ENCODE measurements at places on chromosomes 5 and 9. TPM values are rescaled to one million over a fixed set of nuclear protein-coding genes. Genes with fewer than 3 reads are reported as not detected.

DNA sequence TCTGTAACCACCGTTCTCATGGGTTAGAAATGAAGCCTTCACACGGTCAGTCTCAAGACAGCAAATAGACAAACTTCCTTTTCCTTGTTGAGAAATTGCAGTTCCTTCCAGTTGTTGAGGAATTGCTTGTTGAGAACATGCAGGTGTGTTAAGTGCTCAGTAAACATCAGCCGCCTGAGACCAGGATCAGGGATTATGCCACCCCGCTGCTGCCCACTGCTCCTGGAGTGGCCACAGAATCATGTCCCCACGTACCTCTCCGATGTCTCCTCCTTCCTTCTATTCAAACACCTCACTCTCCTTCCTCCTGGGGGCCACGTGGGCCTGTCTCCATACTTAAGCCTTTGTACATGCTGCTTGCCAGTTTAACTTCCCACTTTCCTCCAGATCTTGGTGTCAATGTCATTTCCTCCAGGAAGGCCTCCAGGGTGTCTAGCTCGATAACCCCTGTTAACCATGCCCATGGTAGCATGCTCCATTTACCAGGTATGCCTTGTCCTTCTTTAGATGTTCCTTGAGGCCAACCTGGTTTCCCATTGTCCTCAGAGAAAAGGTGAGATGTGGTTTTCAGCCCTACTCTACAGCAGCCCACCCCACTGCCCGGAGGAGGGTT lies 33.8 kb upstream of the RPL26L1 start:
- no peak for DNase-seq

DNA sequence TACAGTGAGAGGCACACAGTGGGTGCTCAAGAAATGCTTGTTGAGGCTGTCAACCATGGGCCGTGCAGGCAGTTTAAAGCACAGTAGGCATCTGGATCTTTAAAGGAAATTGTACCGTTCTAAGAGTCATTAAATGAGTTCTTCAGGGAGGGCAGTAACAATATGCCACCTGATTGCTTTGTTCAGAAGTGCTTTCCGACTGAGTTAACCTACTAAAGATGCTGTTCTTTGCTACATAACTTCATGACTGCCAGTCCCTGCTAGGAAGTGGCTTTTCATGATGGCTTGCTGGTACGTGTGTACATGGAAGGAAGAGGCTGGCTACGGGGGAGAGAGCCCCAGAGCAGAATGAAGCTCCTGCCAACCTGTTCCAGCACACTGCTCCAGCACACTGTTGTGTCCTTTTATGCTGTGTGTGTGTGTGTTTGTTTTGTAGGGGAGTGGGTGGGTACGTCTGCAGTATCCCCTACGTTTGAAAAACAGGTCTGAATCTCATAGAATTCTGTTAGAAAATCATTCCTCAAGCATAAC lies 41.9 kb upstream of the PPP2R2B start:
- no peak for DNase-seq

DNA sequence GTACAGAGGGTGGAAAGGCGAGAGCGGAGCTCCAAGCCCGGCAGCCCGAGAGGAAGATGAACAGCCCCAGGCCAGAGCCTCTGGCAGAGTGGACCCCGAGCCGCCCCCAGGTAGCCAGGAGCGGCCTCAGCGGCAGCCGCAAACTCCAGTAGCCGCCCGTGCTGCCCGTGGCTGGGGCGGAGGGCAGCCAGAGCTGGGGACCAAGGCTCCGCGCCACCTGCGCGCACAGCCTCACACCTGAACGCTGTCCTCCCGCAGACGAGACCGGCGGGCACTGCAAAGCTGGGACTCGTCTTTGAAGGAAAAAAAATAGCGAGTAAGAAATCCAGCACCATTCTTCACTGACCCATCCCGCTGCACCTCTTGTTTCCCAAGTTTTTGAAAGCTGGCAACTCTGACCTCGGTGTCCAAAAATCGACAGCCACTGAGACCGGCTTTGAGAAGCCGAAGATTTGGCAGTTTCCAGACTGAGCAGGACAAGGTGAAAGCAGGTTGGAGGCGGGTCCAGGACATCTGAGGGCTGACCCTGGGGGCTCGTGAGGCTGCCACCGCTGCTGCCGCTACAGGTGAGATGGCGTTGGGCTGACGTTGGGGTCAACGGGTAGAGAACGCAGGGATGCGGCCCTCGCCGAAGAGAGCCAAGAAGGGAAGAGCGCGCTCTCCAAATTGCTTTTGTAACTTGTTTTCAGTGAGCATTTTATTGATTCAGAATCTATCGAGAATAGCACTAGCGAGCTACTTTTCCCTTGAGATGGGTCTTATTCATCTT lies at the start of gene PTGER4:
TSS of gene PTGER4 (plus strand) at position 3 of the 769 bp plus-strand sequence. CDS start 1,079 bp downstream, outside the sequence.
- DNase-seq: no peak

DNA sequence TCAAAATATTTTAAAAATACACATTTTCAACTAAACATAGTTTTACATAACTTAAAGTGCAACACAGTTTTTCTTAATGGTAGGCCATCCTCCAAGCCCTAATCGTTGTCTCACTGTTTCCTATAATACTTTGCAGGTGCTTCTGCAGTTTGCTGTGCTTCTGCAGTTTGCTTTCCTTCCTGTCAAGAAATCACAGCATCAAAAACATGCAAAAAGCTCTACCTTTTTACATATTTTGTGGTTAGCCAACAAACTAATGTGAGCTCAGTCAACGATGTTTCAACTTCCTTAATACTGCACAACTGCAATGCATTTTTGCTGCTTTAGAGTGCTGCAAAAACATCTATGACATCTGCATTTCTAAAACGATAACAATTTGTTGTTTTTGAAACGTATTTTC lies 25.2 kb downstream of the EMB start:
- DNase-seq: no peak

DNA sequence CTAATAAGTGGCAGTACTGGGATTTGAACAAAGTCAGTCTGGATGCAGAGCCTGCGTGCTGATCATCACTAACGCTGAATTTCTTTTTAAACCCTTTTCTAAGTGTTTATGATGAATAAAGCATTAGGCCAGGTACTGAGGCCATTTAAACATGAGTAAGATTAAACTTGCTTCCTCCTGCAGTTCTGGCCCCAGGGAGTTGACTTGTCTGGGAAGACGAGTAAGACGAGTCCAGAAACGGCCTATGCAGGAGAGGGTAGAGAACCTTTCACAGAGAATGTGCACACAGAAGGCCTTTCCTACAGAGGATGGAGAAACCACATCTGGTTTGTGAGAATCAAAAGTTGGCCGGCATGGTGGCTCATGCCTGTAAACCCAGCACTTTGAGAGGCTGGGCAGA lies 42.9 kb downstream of the SPRY4 start:
- no peak for DNase-seq

- no peak for DNase-seq
Measured at GRCh38 chr5:74221413-74221812, 419.1 kb downstream of the ENC1 start.

GRCh38 chr5:179867079-179867465 lies 8.5 kb upstream of the MRNIP start:
- no peak for DNase-seq

- no peak for DNase-seq
Measured at GRCh38 chr5:8844847-8845246, 701.0 kb downstream of the SEMA5A start.

DNA sequence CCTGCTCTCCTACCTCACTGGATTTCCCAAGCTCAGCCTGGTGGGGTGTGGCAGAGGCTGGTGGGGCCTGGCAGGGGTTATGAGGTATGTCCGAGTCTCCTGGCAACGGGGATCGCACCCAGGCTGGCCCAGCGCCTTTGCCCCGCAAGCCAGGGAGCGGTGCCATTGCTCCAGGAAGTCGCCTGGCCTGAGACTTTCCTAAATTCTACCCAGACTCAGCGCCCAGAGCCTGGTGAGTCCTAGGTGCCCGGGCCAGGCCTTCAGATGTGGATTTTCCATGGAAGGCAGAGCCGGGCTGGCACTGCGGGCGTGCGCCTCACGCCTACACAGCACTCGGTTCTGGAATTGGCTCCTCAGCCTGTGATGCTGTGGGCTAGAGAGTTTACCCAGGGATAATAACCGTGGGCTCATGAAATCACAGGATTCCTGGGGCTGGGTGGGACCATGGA lies 155.4 kb upstream of the COL5A1 start:
- no peak for DNase-seq

DNA sequence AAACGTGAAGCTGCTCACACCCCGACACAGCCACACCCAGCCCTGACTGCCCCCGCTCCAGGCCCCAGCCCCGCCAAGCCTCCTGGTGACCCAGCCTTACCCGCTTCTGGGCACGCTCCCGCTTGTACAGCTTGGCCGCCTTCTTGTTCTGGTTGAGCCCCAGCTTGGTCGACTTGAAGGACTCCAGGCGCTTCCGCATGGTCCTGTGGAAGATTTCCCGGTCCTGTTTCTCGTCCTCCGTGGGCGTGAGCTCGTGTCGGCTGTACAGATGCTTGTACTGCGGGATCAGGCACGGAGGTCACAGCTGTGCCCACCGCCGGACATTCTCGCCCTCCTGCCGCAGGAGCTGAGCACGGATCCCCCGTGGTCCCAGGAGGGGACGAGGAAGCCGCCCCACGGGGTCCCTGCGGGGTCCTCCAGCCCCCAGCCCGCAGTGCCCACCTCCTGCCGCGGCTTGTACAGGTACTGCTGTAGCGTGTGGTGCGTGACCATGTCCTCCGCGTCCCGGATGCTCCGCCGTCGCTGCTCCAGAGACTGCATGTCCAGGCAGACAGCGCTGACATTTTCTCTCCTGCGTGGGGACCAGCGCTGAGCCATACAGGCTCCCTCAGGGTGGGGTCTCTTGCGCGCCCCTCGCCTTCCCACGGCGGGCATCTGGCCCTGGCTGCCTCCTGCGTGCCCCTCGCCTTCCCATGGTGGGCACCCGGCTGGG lies 33.3 kb downstream of the EXOC3 start:
- DNase-seq: no peak

DNA sequence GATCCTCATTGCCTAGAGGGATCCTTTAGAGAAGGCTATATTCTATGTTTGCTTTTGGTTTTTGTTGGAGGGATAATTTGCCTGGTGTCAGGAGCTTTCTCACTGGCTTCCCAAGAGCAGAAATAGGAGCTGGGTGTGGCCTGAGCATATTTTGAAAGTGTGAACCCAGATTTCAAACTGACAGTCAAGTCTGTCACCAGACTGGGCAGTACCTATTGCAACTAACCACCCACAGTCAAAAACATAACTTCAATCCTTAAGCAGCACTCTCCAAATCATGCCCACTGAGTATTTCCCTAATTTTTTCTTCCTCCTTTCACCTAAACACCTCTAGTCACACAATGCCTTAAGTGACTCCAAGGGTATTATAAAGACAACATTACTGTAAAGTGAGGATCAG lies 278.4 kb downstream of the EBF1 start:
- no peak for DNase-seq

SCAI gene
- total RNA-seq: 4.3 TPM

CCDC69 gene
- total RNA-seq: 3.0 TPM

PCDHGA4 gene
- total RNA-seq: 0.92 TPM

CCL27 gene
- not detected for total RNA-seq
